ENCODE measurements at places on chromosomes 3 and 15.
A peak's percentile ranks its signal among the peaks of the same experiment; 100 is the strongest.

- DNase-seq: no peak
Measured at GRCh38 chr3:87209111-87209510, 18.0 kb upstream of the CHMP2B start.

DNA sequence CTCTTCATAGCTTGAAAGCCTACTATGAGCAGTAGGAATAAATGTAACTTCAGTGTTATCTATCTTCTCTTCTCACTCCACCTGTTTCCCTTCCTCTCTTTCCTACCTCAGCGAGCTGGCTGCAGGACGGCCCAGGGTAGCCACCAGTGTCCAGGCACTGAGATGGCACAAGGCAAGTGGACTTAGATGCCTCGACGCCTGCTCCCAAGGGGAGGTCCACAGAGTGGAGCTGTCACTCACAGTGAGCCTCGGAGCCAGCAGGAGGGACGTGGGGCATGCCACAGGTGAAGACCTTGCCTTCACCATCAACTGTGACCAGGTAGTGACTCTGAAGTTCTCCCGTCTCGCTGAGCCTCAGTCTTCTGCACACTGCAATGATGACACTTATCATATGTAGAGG is 88.2 kb downstream of the PCSK6 start:
- DNase-seq: no peak

- DNase-seq: peak; percentile 45
Measured at GRCh38 chr3:123757281-123757940, 126.7 kb downstream of the MYLK start.

DNA sequence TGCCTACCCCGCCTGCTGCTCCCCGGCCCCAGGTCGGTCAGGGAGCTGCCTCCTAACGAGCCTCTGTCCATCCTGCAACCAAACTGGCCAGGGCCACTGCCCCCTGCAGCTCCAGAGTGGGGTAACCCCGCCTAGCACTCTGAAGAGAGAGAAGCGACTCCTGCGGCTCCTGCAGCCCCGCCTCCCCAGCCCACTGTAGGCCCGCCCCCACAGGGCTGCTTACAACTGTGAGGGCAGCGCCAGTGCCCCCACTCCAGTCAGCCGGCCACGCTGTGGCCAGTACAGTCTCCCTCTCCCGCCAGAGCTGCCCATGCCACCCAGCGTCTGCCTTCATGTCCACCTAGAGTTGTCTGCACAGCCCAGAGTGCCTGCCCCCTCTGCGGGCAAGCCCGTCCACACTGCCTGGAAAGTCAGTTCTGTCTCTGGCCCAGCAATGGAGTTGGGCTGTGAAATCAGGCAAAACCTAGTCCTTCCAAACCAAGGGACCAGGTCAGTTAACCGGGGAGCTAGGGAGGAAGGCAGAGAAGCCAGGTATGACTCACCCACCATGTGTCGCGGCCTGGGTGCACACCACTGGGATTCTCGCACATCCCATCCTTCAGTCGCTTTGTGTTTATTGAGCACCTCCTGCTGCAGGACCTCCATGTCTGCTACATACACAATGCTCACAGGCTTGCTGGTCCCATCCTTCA is 2.4 kb downstream of the UCN2 start:
- peak; percentile 32 for DNase-seq

DNA sequence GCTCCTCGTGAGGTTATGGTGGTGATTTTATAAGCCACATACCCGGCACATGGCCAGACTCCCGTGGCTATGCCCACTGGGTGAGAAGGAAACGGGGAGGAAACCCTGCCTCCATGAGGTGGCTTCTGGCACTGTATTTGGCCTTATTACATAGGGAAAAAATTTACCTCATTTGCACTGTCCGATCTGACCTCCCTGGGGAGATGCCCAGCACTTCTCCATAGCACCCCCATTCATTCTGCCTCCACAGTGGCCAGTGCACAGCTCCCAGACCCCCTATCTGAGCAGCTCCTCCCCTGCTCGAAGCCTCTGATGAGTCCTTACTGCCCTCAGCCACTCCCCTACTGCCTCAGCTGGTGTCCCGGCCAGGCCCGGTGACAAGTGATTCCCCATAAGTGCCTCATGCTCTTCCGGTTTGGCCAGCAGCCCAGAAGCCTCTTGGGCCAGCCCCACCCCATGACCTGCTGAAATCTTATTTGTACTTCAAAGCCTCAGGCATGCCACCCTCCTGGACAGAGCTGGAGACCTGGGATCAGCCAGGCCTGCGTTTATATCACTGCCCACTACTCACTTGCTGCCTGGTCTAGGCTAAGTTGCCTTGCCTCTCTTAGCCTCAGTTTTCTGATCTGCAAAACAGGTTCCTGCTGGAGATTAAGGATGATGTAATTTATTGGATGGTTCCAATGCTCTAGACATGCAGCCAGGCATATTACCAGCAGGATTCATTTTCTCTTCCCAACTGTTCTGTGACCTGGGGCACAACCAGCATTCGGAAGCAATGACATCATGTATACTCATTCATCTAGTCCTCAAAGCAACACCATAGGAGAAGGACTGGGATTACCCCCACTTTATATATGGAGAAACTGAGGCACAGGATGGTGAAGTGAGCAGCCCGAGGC is 30.6 kb upstream of the SLC6A6 start:
- peak; percentile 89 for DNase-seq

All from mucosa of gallbladder (tissue), 1 donor.